Myocyte (in vitro differentiated cells): ENCODE measurements at places on chromosomes 7 and 10.

- DNase-seq: no peak
These were observed 6.1 kb upstream of the FGL2 start for GRCh38 chr7:77205706-77206105.

DNA sequence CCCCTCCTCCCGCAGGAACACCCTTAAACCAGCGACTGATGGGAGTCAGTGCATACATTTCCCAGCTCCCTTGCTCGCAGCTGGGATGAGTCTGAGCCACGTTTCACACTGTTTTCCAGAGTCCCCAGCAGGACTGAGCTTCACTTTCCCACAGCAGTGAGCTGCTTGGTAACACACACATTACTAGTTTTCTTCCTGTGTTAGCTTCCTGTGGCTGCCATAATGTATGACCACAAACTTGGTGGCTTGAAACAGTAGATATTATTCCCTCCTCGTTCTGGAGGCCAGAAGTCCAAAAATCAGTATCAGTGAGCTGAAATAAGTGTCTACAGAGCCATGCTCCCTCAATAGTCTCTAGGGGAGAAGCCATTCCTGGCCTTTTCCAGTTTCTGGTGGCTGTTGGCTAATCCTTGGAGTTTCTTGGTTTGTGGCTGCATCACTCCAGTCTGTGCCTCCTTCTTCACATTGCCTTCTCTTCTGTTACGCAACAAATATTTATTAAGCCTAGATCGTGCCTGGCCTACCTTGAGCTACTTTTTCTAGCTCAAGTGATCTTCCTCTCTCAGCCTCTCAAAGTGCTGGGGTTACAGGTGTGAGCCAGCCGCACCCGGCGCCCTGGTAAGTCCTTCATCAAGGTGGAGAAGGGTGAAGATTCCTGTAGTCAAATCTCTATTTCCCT lies 26.2 kb upstream of the CARD11 start:
- DNase-seq: no peak

GRCh38 chr7:73851410-73852338 lies 9.3 kb upstream of the TMEM270 start:
- peak; percentile 99 for DNase-seq

- DNase-seq: peak; percentile 51
These were observed 21.4 kb downstream of the CREB5 start for GRCh38 chr7:28433699-28434219.

- no peak for DNase-seq
These were observed 24.3 kb downstream of the HTRA1 start for GRCh38 chr10:122485670-122486069.

DNA sequence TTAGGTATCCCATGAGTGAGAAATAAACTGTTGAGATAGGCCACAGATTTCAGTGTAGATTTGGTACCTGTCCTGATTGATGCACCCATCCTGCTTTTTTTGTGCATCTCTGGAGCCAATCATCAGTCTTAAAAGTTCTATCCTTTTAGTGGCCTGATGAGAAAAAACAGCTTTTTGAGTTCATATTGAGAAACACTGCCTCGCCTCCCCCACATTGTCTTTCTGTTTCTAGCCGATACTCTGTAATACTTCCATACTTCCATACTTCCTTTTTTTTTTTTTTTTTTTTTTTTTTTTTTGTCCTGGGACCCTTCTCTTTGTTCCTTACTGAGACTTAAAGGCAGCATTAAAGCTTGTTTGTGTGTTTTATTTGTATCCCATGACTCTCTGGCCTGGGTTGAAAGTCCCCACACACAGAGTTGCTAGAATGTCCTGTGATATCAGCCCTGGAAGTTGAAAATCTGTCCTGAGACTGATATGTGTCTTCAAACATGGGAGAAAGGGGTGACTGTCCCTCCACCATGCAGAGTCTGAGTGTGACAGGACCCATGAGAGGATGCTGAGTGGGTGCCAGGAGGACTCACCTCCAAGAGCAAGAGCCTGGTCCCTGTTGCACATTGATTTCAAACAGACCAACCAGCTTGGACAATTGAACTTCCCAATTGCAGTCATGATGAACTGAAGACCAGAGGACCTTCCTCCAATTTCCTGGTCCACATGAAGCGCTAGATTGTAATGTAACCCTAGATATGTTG lies 5.7 kb downstream of the ZNF22 start:
- no peak for DNase-seq

DNA sequence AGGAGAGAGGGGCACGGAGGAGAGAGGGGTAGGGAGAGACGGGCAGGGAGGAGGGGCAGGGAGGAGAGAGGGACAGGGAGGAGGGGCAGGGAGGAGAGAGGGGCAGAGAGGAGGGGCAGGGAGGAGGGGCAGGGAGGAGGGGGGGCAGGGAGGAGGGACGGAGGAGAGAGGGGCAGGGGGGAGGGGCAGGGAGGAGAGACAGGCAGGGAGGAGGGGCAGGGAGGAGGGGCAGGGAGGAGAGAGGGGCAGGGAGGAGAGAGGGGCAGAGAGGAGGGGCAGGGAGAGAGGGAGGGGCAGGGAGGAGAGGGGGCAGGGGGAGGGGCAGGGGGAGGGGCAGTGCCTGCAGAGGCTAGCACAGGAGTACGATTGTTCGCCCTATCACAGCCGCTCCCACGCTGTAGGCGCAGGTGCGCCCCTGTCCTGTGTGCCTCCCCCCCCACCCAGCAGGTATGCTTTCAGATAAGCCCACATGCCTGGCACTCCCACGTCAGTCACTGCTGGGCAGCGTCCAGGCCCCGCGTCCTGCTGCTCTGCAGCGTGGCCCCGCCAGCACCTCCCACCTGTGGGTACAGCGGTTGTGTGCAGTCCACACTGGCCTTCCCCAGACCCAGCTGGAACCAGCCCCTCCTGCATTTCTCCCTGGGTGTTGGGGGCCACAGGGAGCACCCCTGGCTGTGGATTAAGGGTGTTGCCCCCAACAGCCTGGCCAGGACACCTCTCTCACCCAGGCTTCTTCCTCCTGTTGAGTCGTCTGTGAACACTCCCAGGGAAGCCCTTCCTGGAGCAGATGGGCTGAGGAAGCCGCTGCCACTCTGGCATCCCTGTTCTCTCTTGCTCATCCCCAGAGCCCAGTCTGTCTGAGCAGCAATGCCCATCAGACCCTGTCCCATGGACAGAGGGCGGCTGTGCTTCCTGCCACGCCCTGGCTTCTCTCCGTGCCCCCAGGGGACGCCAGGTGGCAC lies 10.8 kb downstream of the NKX6-2 start:
- no peak for DNase-seq

DNA sequence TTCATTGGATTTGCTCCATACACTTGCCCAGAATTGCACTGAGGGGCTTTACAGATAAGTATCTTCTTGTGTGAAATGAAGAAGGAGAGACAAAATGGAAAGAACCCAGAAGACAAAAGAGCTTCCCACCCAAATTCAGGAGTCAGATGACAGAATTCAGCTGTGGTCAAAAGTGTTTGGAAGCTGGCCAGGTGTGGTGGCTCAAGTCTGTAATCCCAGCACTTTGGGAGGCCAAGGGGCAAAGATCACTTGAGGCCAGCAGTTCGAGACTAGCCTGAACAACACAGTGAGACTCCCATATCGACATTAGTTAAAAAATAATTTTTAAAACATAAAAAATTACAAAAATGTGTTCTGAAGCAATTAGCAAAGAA lies 27.1 kb downstream of the DUSP5 start:
- DNase-seq: peak; percentile 54

DNA sequence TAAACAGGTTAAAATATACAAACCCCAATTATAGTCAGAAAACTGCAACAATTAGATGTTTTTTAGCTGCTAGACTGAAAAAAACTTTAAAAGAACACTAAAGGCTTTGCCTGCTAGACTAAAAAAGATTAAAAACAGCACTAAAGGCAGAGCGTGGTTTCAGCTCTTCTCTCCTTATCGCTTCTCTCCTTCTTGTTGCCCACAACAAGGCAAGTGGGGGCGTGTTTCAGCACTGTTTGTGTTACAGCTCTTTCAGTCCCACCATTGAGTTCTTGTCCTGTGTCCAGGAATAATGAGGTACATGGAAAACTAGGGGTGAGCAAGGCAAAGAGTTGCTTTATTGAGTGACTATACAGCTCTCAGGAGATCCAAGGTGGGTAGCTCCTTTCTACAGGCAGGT lies 112.3 kb downstream of the HPSE2 start:
- no peak for DNase-seq

GRCh38 chr10:58140691-58141347 lies 126.9 kb downstream of the IPMK start:
- DNase-seq: no peak

- DNase-seq: no peak
These were observed 30.1 kb upstream of the TM9SF3 start for GRCh38 chr10:96616961-96617360.

DNA sequence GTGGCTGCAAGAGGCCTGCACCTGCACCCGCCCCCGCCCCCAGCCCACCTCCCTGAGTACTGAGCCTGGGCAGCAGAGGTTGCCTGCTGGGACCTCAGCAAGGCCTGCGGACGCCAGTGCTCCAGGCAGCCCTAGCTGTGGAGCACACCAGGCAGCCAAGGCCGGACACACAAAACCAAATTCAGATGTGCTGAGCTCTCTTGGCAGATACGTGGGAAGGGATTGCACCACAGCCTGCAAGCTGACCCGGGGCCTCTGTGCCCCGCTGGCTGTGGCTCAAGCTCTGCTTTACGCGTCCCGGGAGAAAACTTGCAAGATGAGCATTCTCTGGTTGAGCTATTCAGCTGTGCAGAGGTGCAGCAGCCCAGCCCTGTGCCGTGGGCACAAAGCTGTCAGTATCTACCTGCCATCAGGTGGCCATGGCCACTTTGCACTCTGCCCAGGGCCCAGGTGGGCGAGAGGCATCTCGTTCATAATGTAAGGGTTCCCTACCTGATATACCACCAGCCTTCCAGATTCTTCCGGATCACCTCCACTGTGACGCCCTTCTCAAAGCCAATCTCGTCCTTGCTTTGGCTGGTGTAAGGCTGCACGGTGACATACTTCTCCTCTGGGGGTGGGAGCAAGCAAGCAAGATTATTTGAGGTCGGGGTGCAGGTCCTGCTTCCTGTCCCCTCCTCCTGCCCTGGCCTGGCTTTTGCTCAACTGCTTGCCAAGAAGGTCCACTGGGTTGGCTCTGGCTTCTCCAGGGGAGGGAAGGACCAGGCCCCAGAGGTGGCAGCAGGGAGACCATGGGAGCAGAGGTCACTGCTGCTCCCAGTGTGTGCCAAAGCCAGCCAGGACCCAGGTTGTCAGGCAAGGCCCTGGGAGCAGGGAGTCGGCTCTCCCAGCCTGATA lies 123.4 kb downstream of the NEURL1 start:
- peak; percentile 72 for DNase-seq

- no peak for DNase-seq
These were observed 154.0 kb downstream of the CCDC3 start for GRCh38 chr10:12847361-12847975.

DNA sequence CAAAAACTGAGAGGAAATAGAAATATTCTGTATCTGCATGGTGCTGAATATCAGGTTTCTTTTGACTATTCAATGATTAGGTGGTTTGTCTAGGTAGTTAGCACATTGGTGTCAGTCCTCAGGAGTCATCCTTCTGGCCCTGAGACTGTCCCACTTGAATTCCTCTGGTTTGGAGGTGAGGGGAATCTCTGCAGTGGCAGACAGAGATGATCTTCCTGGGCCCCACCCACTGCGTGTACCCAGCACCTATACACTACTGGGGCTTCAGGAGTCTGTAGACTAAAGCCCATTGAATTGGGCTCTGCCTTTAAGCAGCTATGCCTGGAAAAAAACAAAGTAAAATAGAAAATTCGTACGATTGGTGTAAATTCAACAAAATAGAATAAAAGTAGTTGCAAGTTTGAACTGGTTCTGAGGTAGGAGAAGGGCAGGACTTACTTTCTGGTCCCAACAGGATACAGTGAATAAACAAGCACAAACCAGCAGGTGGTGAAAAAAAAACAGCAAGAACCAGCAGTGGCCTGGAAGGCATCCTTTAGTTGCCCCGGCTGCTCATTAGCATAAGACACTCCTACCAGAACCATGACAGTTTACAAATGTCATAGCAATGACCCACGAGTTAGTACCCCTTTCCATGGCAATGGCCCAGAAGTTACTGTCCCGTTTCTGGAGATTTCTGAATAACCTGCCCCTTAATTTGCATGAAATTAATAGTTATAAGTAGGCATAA lies 1.7 kb downstream of the LIPM start:
- no peak for DNase-seq

- peak; percentile 9 for DNase-seq
These were observed 13.2 kb downstream of the YKT6 start for GRCh38 chr7:44213877-44214388.

DNA sequence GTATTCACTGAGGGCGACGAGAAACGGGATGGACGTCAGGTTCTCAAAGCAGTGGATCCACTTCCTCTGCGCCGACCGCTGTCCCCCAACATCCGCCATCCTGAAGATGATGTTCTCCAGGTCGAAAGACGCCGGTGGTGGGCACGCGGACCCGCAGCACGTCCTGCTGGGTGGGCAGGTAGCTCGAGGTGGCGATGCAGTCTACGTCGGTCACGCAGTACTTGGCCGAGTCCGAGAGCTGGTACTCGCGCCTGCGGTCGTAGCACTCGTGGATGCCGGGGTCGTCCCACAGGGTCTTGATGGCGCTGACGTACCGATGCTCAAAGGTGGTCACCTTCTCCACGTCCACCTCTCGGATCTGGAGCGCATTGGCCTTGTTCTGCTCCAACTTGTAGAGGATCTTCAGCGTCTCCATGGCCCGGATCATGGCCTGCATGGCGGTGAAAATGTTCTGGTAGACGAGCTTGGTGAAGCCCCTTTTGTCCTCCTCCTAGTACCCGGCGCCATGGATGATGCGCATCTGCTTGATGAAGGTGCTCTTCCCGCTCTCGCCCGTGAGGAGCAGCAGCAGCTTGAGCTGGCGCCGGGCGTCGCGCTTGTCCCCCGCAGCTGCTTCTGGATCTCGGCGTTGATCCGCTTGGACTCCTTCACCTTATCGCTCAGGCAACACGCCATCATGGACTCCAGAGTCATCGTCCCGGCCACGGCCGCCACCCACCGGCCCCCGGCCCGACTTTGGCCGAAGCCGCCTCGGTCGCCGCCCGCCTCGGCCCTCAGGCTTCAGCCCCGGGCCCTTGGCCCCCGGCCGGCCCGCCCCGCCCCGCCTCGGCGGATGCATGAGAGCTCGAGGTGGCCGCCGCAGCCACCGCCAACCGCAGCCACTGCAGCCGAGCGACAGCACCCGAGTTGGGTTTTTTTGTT lies 122.9 kb upstream of the KCTD7 start:
- no peak for DNase-seq

- DNase-seq: no peak
These were observed at the start of gene CPXM2 for GRCh38 chr10:123891144-123892071. Gene CPXM2 (minus strand): TSS chr10:123891807. CDS start chr10:123891659, 148 bp downstream.

DNA sequence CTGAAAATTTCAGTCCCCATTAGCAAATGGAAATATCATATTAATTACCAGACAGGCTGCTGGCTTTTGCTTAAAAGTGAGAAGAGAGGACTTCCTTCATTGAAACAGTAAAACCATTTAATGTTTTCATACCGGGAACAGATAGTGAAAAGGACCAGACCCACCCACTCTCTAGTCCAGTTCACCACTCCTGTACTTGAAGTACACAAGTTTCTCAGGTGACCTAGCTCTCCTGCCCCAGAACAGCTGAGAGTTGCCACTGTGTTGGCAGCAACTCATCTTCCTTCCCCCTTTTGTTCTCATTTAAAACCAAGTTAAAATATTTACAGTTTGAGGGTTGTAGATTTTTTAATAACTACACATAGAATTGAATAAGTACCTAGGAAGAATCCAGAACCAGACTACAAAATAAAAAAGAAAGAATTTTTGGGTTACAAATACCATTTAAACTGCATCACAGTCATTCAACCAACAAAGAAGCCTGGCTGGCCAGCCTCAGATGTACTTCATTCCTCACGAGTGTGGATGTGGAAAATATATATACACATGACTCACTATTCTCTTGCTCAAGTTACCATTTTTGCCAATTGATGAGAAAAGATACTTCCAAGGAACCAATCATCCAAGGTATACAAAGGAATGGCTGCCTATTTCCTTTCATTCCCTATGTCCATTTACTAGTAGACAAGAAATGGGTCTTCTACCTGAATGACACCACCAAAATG lies 68.1 kb downstream of the VPS41 start:
- peak; percentile 28 for DNase-seq
